ENCODE measurements at places on chromosomes 2 and 18. TPM values are rescaled to one million over a fixed set of nuclear protein-coding genes. Genes with fewer than 3 reads are reported as not detected.

Gene NEB
- 0.33 TPM for polyA plus RNA-seq

Gene DYNAP
- polyA plus RNA-seq = not detected

Gene RTP5
- 0.15 TPM for polyA plus RNA-seq

Gene UPP2
- polyA plus RNA-seq = not detected

Gene PMS1
- polyA plus RNA-seq = 17.3 TPM

All from heart right ventricle (tissue), 16 donors.